ENCODE measurements at places on chromosomes 1 and 21.

GRCh38 chr1:40451238-40451585 is 936 bp downstream of the ZFP69B start:
- no peak for DNase-seq

- DNase-seq, result no peak
These were observed 105.1 kb upstream of the ARHGEF16 start for GRCh38 chr1:3349161-3349967.

- DNase-seq, result no peak
These were observed 169.3 kb upstream of the ZC3H12A start for GRCh38 chr1:37305108-37305507.

GRCh38 chr1:37015713-37016112 is 18.6 kb downstream of the GRIK3 start:
- DNase-seq, result no peak

DNA sequence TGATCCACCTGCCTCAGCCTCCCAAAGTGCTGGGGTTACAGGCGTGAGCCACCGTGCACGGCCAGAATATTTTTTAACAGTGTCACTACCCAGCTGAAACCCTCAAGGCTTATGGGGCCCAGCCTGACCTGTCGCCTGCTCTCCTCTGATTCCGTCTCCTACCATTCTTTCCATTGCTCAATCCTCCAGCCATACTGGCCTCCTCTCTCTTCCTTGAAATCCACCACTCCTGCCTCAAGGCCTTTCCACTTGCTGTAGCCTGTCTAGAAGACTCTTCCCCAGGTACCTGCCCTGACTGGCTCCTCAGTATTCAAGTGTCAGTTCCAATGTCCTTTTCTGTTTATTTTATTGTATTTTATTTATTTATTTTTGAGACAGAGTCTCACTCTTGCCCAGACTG is 53.9 kb downstream of the YARS1 start:
- DNase-seq, result no peak

- peak; percentile 18 for DNase-seq
These were observed 84.3 kb upstream of the VAV3 start for GRCh38 chr1:108049178-108049819.

DNA sequence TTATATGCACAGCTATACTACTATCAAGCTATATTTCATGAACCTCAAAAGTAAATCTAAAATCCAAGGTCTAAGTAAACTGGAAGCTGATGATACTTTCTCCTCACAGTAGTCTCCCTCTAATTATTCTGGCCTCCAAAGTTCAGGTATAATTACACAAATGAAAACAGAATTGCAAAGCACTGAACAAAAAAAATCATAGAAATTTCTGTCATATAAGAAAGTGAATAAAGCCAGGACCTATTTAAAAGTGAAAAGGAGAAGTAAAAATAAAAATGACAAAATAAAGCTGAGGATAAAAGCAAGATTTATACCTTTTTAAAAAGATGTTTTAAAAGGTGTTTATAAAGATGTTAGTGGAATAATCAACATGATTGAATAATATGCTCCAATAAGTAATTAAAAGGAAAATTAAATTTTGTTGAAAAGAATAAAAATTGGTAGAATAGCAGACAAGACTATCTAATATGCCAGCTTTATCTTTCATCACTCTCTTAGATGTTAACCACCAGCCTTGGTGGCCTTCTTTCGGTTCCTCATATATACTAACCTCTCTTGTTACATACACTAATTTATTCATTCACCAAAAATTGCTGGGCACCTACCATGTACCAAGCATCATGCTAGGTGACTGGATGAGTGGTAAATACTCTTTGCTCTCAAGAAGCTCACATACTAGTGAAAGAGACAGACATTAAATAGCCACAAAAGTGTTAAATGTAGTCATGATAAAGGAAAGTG is 25.1 kb downstream of the SHCBP1L start:
- no peak for DNase-seq

DNA sequence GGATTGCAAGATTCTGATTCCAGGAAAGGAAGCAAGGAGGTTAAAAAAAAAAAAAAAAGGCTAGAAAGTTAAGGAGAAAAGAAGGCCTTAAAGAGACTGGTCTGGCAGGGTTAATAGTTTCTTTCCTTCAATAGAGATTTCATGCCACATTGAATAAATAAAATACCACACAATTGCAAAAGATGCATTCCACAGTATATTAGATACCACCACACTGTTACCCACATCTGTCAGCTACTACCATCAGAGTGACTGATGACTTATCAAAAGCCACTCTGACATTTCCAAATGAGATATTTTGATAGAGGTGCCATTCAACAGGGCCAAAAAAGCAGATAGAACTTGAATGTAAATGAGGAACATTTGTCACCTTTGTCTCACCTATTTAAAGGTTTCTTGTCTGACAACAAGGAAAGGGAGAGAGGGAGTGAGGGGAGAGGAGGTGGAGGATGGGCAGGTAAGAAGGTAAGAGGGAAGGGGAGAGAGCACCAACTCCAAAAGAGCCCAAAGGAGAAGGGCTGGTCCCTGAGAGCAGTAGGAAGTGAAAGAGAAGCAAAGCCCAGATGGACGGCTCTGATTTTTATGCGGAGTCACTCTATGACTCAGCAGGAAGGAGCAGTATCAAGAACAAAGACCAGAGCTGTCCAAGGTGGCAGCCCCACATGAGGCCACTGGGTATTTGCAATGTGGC is 38.3 kb downstream of the LRRN2 start:
- no peak for DNase-seq

GRCh38 chr1:113870778-113871177 is 734 bp downstream of the PTPN22 start:
- DNase-seq, result peak; percentile 43

DNA sequence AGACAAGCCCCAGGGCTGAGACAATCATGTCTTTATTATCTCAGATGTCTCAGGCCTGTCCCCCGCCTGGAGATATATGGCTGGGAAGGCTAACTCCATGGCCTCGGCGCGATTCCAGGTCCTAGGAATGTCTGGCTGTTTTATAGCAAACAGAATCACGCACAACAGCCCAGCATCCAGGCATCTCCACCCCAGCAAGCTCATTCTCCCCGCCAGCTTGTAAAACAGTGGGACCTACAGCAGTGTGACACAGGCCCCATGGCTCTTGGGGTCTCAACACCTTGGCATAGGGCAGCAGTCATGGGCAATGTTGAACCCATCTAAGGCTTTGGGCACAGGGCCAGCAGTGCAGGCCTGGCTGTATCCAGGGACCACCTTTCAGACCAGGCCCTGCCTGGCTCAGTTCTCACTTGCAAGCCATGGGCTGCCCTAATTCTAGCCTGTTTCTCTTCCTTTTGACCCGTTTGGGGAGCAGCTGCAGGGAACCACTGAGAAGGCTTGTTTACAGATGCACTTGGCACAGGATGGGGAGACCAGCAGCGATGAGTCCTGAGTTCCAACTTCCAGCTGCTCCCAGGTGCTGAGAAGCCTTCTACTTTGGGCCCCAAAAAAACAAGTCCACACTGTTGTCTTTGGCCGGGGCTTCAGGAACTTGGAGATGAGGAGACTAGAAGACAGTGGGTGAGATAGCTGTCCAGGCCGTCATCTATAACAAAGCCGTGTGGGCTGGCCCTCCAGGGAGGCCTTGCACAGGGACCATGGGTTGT is 34.4 kb downstream of the WNT4 start:
- no peak for DNase-seq

DNA sequence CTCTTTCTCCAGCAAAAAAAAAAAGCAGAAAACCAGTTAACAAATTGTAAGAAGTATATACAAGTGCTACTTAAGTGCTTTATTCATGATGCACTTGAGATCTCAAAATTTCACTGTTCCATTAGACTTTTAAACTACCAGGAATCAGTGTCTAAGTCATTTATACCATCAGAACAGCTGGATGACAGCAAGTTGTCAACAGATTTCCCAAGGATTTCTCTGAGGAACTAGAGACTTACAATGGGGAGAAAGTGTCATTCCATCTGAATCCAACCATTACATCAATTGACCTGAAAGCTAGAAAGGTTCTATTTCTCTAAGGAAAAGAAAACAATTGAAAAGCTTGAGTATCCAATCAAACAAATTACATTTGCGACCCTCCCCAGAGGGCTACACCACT is 43.8 kb downstream of the USH2A start:
- DNase-seq, result no peak

DNA sequence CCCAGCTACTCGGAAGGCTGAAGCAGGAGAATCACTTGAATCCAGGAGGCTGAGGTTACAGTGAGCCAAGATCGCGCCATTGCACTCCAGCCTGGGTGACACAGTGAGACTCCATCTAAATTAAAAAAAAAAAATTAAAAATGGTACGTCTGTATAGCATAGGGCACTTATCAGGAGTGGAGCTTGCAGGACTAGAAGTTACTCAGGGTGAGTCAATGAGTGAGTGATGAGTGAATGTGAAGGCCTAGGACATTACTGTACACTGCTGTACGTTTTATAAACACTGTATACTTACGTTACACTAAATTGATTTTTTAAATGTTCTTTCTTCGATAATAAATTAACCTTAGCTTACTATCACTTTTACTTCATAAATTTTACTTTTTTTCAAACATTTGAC is 183.6 kb downstream of the NR5A2 start:
- no peak for DNase-seq

DNA sequence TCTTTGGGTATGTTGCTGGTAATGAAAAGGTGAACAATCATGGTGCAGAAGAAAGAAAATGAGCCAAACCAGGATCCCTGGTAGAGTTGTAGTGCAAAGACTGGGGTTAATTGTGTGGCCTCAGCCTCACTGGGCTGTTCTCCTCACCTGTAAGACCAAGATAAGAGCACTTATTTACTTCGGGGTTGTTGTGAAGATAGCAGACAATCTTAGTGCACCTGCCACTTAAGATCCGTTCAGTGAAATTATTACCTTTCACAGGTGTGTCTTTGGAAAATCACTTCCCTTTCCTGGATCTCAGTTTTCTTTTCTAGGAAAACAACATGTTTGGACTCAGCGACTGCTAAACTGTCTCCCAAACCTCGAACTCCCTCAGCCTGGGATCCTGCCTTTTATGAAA is 1.3 kb upstream of the FGGY start:
- DNase-seq, result no peak

- no peak for DNase-seq
These were observed 108.2 kb downstream of the LTN1 start for GRCh38 chr21:28884481-28884880.

GRCh38 chr1:94795434-94795833 is 24.7 kb upstream of the SLC44A3 start:
- DNase-seq, result no peak

DNA sequence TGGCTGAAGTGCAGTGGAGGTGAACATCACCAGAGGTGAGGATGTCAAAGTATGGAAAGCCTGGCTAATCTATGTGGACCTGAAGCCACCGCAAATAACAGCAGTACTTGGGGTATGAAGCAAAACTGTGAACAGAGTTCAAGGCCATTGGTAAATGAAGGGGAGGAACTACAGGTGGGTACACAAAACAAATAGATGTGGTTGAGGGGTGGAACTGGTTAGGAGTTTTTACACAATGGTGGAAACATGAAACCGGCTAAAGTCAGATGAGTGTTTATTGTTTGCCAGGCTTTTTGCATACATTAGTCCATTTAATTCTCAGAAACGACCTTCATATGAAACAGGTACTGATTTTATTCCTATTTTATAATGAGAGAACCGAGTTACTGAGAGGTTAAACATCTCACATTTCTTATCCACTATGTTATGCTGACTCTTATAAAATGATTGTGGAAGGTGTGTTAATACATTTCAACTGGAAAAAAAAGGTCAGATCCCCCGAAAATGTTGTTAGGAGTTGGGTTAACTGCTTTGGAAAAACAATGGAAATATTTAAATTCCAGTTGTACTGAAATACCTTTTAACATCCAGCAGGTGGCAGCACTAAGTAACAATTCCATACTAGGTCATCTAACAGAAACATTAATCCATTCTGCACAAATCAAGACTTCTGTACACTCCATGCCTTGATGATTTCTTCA is 44.3 kb upstream of the GTF2B start:
- peak; percentile 43 for DNase-seq

DNA sequence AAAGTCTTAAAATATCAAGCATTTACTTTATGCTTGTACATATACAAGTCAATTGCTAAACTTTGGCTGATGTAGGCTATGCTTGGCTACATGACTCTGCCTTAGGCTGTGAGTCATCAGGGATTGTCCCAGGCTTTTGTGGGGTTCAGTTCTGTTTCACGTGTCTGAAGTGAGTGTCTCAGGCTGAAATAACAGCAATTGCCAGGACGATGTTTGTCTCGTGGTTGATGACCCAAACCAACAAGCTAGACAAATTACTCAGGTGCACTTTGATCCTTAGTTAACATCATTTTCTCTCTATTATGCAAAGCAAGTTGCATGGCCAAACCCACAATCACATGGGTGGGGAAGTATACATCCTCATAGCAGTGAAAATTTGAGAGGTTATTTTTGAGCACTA is 410.1 kb downstream of the BRINP3 start:
- no peak for DNase-seq

DNA sequence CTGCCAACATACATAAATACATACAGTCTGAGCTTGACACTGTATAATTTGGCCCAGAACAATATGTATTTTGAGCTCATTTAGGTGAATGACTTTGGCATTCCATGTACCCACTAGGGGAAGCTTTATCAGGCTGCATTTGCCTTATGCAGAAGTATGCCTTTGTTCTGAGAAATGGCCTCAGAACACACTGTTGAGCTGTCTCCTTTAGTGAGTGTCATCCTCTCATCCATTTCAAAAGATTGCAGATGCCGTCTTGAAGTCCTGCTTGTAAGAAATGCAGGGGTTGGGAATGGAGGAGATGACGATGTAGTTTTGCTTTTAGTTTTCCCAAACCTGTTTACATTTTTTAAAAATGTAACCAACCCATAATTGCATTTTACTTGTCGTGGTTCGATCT is 14.8 kb upstream of the NBL1 start:
- no peak for DNase-seq

- DNase-seq, result peak; percentile 1
These were observed 24.4 kb upstream of the AGBL4 start for GRCh38 chr1:50047916-50048694.

GRCh38 chr1:2277741-2278488 is 49.8 kb downstream of the SKI start:
- no peak for DNase-seq

Measured in CD4-positive, alpha-beta T cell treated with Interleukin-21 for 1 hour (primary cell).